NCI-H187 (cell line): ENCODE measurements at places on chromosomes 11 and 22.

DNA sequence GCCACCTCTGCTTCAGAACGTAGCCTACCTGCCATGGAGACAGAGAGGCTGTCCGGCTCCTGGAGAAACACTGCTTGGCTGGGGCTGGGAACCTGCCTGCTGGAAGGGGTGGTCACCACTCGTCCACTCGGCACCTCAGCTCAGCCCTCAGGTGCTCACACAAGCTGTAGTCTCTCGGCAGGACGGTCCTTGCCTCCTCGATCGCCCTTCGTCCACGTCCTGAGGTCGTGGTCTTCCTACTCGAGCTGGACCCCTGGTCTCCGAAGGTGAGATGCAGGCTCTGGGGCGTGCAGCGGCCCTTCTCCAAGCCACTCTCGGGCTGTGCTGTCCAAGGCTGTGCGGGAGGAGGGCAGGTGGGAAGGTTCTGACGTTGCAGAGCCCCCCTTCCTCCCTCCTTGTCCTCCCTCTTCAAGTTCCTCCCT is at the start of gene TBX10:
TBX10 (minus strand) TSS at position 326 of the 422 bp plus-strand sequence; CDS start at position 35, 291 bp downstream.
- no peak for DNase-seq

- DNase-seq: no peak
These were observed 15.8 kb upstream of the FLI1 start for GRCh38 chr11:128678024-128678423.

- DNase-seq: no peak
These were observed 27.7 kb downstream of the ALG9 start for GRCh38 chr11:111843661-111844060.

- no peak for DNase-seq
These were observed 3.3 kb downstream of the SPATA19 start for GRCh38 chr11:133842053-133842452.

- DNase-seq: no peak
These were observed 132.6 kb downstream of the WNT11 start for GRCh38 chr11:76073724-76074123.

- no peak for DNase-seq
These were observed 40.9 kb upstream of the LIPT2 start for GRCh38 chr11:74534216-74534945.

DNA sequence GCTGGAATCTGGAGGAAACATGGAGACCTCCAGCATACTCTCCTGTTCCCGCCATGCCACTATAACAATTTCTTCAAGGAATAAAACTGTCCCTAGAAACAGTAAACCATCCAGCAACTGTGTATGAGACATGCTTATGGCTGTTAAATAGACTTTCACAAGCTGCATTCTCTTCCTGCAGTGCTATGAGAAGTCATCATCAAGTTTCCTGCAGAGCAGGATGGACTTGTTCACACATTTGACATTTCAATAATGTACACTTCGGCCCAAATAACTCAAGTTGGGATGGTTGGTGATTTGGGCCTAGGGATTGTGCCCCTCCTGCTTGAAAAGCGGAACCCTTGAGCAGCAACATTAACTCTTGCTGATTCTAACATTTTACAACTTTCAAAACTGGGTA is 20.2 kb upstream of the CSF2RB start:
- DNase-seq: no peak

- no peak for DNase-seq
These were observed 225.6 kb downstream of the BLID start for GRCh38 chr11:121890377-121890776.

GRCh38 chr11:33682019-33682418 is 18.6 kb downstream of the C11orf91 start:
- DNase-seq: no peak

DNA sequence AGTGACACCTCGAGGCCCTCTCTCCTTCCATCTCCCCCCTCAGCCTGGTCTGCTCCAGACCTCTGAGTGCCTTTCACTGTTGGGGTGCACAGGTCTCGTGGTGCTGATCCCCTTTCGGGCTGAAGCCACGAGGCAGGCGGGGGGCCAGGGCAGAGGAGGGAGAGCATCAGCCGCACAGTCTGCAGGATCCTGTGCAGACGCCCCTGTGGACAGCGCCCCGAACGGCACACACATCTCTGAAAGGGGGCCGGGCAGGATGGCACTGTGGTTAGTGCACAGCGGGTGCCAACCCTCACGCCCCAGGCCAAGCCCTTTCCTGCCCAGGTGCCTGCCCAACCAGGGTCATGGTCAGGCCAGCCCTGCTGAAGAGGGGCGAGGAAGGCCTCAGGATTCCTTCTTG is 56.7 kb downstream of the CACNA1I start:
- no peak for DNase-seq

GRCh38 chr11:125314276-125315078 is 149.9 kb downstream of the PKNOX2 start:
- DNase-seq: no peak

GRCh38 chr22:39953101-39953500 is 7.1 kb upstream of the TMA7B start:
- no peak for DNase-seq

- no peak for DNase-seq
These were observed 100.8 kb downstream of the TRIM29 start for GRCh38 chr11:120037111-120037510.

DNA sequence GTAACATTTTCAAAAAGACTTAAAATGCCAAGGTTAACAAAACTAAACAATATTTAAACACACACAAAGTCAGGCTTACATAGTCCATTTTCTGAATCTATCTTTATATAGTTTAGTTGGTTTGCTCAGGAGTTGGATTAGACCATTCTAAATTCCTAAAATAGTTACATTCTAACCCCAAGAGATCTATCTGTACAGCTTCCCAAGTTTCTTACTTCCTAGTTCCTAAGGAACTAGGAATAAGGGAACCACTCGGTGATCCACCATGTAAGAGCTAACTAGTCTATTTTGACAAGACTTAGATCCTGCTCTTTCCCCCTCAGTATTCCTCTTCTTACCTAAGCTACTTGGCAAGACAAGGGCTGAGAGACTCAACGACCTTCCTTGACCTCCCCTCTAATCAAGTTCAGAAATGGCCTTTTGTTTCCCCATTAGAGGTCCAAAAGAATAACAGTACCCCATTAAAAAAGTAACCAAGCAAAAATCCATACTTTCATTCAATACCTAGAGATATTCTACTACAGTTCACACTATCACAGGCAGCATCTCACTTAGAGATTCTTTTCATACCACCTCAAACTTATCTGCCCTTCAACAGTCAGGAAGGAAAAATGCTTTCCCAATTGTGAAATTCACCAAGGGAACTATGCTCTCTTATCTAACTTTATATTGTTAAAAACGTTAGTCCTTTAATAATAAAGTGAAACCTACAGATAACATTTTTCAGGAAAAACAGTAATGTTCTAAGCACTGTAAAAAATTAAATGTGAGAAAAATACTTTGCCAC is 253.1 kb downstream of the TTC28 start:
- DNase-seq: no peak

DNA sequence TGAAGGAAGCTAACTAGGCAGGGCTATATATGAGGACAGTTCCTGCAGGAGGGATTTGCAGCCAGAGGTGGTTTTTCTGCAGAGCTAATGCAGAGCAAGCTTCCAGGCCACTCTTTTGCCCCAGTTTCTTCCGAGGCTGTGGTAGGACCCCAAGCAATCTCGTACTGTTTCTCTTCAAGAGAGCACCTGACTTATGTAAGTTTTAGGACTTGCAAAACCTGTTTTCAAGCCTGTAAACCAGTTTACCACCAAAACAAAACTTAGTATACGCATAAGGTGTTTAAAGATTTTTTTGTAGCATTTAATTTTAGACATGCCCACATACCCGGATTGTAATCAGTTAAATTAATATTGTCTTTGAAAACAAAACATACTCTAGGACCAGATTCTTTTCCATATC is 7.7 kb upstream of the APLP2 start:
- DNase-seq: no peak

DNA sequence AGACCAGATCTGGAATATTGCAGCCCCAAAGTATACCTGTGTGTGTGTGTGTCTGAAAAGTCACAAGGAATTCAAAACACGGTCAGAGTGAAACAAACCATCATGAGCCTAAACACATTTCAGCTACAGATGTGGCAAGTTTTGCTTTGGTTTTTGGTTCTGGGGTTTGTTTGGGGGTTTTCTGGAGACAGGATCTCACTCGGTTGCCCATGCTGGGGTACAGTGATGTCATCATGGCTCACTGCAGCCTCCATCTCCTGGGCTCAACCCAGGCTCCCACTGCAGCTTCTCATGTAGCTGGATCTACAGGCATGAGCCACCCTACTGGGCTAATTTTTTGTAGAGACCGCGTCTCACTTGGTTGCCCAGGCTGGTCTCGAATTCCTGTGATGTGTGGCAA is 41.4 kb upstream of the PHF21A start:
- no peak for DNase-seq

GRCh38 chr11:125157953-125158680 is 6.4 kb upstream of the PKNOX2 start:
- DNase-seq: no peak

GRCh38 chr22:42289671-42290541 is 19.5 kb upstream of the TCF20 start:
- DNase-seq: no peak
